Aorta (tissue), 5 donors: ENCODE measurements at places on chromosomes 1 and 21. TPM values are rescaled to one million over a fixed set of nuclear protein-coding genes. Genes with fewer than 3 reads are reported as not detected.

Gene STYXL2
- 7.1 TPM for total RNA-seq

GRCh38 chr1:162884831-162885230, 23.9 kb upstream of the CCDC190 start:
- H3K36me3 ChIP-seq: no peaks in the 10 kb centered on the region
- H3K4me1 ChIP-seq: no peaks in the 10 kb centered on the region
- no peak for DNase-seq
- no peak overlapping the region for H3K27ac ChIP-seq
- no peak overlapping the region for H3K4me3 ChIP-seq

DNA sequence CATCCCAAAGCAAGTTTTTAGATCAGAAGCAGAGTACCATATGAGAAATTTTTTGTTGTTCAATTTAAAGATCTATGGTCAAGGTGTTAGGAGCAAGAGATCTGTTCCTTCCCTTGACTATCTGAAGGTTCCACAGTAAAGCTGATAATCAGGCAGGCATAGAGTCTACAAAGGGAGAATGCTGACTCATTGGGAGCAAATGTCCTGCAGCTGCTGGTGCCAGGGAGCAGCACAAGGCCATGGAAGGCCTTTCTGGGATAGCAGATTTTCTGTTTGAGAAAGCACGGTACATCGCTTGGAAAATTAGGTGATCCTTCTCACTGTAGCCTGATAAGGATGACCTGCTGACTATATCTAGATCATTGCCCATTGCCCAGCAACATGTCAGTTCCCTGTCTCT, 210.1 kb upstream of the C1orf87 start:
- no peak overlapping the region for H3K4me3 ChIP-seq
- H3K27me3 ChIP-seq: no peaks in the 10 kb centered on the region
- DNase-seq: no peak

DNA sequence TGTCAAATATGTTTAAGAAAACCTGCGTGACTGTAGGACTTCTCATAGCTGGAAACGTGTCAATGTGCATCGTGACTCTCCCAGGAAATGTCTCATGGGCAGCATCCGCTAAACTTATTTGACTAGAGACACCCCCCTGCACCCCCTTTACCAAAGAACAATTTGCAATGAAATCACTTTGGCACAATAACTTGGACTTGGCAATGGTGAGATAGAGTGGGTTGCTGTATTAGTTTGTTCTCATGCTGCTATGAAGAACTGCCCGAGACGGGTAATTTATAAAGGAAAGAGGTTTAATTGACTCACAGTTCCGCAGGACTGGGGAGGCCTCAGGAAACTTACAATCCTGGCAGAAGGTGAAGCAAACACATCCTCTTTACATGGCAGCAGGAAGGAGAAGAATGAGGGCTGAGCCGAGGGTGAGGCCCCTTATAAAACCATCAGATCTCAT, 13.8 kb downstream of the CLDN14 start:
- H3K36me3 ChIP-seq: no peaks in the 10 kb centered on the region
- no peaks in the 10 kb centered on the region for H3K27me3 ChIP-seq
- H3K4me1 ChIP-seq: no peaks in the 10 kb centered on the region
- H3K27ac ChIP-seq: no peak overlapping the region

DNA sequence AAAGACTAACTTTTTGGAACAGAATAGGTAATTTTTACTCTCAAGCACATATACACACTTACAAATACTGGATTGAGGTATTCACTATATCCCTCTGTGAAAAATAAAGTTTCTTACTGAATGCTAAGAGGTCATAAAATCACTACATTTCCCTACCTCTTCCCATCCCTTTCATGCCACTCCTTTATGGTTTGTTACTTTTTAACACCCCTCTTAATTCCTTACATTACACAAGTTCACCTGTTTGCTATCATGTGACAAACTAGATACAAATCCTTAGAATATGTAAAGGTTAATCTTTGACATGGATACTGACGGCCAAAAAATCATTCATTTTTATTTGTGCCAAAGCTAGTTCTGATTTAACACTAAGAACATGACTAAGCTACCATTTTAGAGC, 6.8 kb upstream of the DCAF6 start:
- H3K27ac ChIP-seq: no peak overlapping the region
- H3K36me3 ChIP-seq: no peaks in the 10 kb centered on the region
- no peak for DNase-seq
- H3K4me1 ChIP-seq: no peaks in the 10 kb centered on the region
- H3K27me3 ChIP-seq: no peaks in the 10 kb centered on the region

DNA sequence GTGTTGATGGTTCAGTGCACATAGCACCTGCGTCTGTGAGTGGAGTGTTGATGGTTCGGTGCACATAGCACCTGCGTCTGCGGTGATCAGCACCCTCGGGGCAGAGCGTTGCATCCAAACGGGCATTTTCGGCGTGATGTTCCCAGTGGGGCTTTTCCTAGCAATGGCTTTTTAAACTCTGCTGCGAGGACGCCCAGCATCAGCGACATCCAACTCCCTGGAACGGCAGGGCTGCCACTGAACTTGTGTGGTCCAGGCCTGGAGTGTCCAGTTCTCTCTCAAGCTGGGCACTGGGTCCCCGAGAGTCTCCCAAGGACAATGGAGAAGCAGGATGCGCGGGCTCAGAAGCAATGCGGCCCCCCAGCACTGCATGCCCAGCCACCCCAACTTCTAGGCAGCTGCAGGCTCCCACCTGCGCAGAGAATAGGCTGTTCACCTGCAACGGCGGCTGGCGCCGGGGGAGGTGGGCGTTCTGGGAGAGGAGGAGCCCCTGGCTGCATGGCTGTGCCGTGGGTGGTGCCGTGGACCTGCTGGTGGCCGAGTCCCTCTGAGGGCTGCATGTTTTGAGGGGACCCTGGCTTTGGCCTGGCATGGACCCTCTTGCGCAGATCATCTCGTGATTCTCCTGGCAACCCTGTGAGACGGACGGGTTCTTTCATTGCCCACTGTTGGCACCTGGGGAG, 10.1 kb upstream of the C1orf174 start:
- H3K4me3 ChIP-seq: no peak overlapping the region
- no peaks in the 10 kb centered on the region for H3K27me3 ChIP-seq
- H3K27ac ChIP-seq: no peak overlapping the region
- H3K36me3 ChIP-seq: no peaks in the 10 kb centered on the region
- H3K4me1 ChIP-seq: no peaks in the 10 kb centered on the region

DNA sequence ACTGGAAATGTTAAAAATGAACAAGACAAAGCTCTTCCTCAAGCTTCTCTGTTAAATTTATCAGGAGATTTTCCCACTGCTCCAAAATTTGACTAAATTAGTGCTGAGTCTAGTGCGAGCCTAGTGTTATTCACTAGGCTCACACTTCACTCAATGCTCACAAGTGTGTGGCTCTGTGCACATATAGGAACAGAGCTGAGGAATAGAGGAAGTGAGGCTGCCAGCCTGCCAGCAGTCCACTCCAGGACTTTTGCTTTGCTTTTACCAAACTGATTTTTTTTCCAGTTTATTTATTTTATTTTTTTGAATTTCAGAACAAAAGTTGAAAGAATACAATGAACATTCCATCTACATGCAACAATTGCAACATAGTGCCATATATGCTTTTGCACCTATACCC, 87.2 kb downstream of the VAV3 start:
- H3K4me1 ChIP-seq: no peaks in the 10 kb centered on the region
- H3K27ac ChIP-seq: no peak overlapping the region
- no peaks in the 10 kb centered on the region for H3K27me3 ChIP-seq
- no peak overlapping the region for H3K4me3 ChIP-seq
- DNase-seq: no peak
- H3K36me3 ChIP-seq: no peaks in the 10 kb centered on the region
